ENCODE measurements at places on chromosomes 7 and 10.

DNA sequence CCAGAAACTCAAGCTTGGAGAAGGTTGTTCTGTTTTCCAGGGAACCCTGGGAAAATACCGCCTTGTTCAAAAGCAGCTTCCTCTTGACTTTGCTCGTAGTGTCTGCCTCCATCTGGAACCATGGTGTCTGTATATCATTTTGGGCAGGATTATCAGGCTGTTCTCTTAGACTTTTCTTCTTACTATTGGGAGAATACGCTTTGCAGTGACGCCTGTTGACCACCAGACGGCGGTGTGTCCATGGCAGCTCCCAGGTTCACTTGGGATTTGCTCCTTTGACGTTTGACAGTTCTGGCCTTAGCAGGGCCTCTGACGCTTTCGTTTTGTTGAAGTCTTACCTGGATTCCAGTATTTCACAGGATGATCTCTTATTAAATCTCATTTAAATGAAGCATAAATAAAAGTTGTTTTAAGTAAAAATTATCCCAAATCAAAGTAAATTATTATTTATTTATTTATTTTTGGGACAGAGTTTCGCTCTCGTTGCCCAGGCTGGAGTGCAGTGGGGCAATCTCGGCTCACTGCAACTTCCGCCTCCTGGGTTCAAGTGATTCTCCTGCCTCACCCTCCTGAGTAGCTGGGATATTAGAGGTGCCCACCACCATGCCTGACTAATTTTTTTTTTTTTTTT is 41.8 kb upstream of the GJD4 start:
- DNase-seq = peak; percentile 74

GRCh38 chr7:80170445-80170844 is 35.8 kb downstream of the GNAI1 start:
- no peak for DNase-seq

DNA sequence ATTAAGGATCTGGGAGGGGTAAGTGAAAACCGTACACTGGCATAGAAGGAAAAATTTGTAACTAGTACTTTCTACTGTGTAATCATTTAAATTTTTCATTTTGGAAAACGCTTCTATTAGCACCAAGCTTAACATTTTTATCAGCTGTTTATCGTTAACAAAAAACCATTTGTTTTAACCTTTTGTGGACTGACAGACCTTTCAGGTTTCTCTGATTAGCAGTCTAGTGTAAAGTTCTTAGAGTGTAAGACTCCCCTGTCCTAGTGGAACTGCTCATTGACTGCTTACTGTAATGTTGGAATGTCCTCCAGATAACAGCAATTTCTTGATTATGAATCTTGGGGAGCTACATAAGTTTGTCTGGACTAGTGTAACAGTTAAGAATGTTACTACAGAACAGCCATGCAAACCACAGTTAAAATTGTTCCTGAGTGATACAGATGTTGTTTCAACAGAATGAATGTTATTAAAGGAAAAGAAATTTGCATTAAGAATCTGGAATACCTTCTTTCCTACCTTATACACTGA is 2.0 kb downstream of the DBF4 start:
- DNase-seq = peak; percentile 15

GRCh38 chr10:127313996-127314700 is 117.8 kb upstream of the INSYN2A start:
- DNase-seq = no peak

GRCh38 chr7:2904202-2904601 is 60.1 kb upstream of the GNA12 start:
- no peak for DNase-seq

- DNase-seq = no peak
Measured at GRCh38 chr7:1872191-1873069, 202.4 kb downstream of the ELFN1 start.

DNA sequence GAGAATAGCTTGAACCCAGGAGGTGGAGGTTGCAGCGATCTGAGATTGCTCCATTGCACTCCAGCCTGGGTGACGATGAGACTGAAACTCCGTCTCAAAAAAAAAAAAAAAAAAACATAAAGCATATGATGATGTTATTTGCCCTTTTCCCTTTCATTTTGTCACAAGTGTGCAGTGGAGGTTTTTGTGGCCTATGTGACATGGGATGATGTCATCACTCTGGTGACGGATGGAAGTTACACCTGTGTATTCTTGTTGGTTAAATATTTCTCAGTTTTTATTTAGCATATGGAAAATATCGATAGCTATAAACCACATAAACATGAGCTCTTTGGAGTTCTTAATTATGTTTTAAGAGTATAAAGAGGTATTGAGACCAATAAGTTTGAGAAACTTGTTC is 71.8 kb upstream of the EMX2 start:
- no peak for DNase-seq

GRCh38 chr10:118447478-118448270 is 105.5 kb upstream of the FAM204A start:
- peak; percentile 57 for DNase-seq

DNA sequence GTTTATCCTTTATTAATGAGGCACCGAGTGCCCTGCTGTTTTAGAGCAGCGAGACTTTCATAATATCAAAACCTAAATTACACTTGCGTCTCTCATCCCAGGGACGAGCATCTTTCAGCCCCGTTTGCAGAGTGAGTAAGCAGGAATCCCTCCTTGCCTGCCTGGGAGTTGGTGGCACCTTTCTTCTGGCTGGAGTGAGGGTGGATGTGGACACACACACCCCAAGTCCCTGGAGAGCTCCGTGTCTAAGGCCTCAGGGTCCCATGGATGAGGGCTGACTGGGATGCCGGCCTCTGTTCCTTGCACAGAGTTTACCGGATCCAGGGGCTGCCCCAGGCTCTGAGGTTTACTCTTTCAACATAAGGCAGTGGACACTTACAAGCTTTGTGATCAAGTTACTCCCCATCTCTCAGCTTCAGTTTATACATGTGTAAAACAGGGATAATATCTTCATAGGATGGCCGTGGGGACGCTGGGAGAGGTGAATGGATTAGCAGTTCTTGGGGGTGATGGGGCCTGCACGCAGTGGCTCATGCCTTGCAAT is 24.5 kb downstream of the POLL start:
- DNase-seq = no peak

DNA sequence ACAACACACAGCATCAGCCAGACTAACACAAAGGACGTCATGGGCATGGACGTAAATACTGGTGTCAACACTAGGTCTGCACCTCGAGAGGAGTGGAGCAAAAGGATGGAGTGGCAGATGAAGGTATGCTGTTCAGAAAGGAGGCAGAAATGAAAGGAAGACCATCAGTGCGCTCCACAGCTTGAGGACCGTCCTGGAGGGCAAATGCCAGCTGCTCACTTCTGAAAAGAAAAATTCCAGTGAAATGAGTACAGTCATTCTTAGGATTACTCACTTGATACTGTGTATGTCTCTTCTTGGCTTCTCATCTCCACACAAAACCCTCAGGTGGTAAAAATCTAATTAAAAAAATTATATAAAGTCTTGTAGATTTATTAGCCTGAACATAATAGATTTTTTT is 44.8 kb downstream of the EGFR start:
- DNase-seq = peak; percentile 88

- DNase-seq = peak; percentile 91
Measured at GRCh38 chr7:100516135-100516812, 22.7 kb upstream of the AGFG2 start.

DNA sequence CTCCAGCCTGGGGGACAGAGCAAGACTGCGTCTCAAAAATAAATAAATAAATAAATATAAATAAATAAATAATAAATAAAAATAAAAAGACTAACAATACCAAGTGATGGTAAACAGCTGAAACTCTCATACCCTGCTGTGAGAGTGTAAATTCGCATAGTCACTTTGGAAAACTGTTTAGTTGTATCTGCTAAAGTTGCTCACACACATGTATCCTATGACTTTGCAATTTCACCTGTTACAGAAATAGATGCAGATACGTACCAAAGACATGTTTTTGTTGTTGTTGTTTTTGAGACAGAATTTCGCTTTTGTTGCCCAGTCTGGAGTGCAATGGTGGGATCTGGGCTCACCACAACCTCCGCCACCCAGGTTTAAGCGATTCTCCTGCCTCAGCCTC is 135.7 kb downstream of the IDE start:
- no peak for DNase-seq

GRCh38 chr7:132417103-132417906 is 159.0 kb downstream of the PLXNA4 start:
- DNase-seq = no peak

DNA sequence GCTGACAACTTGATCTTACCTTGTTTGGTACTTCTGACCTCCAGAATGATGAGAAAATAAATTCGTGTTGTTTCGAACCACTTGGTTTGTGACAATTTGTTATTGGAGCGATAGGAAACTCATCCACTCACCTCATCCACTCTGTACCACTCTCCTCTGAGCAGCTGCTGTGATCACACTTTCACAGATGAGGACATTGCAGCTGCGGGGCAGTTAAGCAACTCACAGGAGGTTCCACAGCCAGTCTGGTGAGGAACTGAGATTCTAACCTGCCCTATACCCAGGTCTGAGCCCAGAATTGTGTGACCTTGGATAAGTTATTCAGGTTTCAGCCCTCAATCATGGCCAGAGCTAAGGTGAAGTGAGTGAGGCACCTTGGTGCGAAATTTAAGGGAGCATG is 35.2 kb downstream of the BTBD16 start:
- no peak for DNase-seq

DNA sequence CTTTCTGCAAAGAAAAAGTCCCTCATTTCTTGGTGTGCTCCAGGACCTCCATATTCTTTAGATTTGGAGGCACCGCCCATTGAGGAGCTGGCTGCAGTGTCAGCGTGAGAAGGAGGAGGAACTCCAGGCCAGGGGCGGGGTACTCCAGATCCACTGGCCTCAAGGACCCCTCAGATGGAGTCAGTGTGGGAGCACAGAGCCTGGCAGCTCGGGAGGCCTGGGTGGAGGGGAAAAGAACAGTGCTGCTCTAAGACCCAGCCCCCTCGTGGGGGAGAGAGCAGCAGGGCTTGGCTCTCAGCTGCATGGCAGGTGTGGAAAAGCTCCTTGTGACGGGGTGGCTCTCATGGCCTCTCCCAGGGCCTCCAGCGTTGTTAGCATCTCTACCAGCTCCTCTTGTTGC is 70.5 kb downstream of the ITGB1 start:
- DNase-seq = no peak

- DNase-seq = no peak
Measured at GRCh38 chr10:70905071-70906021, 17.0 kb upstream of the PCBD1 start.

DNA sequence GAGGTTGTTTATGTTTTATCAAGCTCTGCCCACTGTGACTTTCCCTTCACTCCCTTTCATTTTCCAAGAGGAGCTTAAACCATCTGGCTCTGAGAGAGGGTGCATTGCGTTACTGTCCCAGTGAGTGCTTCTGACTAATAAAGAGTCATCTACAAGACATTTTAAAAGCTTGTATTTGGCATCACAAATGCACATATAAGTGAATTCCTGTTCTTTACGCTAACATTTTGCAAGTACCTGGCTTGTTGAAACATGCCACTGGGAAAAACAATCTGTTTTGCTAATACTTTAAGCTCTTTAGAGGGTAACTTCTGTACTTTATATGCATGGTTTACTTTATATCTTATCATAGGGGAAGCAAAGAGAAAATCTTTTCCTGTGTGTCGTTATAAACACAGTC is 534.6 kb upstream of the POM121L12 start:
- no peak for DNase-seq

DNA sequence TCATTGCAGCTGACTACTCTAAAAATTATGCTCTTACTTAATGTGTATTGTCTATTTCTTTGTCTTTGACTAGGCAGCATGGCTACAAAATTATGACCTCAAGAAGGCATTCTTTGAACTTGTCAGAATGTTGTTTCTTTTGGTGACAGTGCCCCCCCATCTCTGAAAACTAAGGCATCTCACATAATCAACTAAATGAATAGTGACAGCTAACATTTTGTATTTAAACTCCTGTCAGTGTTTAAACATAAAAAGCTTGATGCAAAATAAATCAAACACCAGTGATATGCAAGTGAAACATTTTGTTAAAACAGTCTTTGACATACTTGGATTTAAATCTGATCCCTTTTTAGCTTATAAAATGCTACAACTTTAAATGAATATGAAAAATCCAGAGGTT is 233.5 kb downstream of the FOXP2 start:
- DNase-seq = no peak
